ENCODE measurements at places on chromosomes 6 and 20.

DNA sequence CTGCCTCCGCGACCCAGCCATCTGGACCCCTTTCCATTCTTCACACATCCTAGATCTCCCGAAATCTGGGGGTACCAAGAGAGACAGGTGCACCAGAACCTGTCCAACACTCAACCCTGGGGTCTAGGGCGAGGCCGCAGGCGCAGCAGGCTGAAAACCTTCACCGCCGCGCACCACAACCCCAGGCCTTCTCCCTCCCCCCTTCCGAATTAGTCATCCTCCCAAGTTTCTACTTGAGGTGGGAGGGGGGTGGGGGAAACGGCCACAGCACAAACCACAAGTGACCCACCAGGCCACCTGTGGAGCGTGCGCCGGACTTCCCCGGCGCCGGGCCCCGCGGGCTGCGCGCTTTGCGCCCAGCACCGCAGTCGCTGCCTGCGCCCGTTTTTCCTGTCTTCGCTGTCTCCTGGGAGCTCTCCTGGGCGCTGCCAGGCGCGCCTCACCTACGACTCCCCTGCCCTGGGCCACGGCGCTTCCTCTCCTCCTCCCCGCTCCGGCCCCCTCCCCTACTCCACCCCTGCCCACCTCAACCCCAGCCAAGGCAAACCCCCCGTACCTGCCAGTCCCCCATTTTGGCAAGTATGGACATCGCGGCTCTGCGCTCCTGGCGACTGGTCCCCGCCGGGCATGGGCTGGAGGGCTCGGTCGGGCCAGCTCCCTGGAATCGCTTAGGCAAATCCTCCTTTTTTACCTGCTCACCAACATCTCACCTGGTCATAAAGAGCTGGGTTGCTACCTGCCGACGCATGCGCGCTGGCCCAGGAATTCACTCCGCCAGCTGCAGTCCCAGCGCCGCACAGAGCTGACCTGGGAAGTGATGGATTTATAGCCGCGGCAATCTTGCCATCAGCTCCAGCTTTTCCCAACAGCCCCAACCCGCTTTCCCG, 4.2 kb upstream of the TFAP2A start:
- no peak for DNase-seq

- no peak for DNase-seq
Measured at GRCh38 chr20:1373614-1374013, 19.2 kb downstream of the FKBP1A start.

DNA sequence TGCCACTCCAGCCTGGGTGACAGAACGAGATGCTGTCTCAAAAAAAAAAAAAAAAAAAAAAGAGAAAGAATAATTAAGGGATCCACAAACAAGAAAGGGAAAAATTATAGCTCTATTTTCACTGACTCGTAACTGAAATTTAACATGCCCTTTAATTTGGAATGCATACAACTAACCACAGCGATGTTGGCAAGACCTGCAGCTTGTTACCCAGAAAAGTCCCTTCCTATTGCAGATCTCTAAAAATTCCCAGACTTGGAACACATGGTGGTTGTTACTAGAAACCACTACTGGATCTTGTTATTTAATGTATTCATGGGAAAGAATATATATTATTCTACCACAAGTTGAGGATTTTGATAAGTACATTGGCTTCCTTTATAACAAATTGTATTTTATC, 27.8 kb upstream of the SMIM28 start:
- no peak for DNase-seq

GRCh38 chr6:169931261-169931660, 179.8 kb downstream of the ERMARD start:
- DNase-seq, result no peak

DNA sequence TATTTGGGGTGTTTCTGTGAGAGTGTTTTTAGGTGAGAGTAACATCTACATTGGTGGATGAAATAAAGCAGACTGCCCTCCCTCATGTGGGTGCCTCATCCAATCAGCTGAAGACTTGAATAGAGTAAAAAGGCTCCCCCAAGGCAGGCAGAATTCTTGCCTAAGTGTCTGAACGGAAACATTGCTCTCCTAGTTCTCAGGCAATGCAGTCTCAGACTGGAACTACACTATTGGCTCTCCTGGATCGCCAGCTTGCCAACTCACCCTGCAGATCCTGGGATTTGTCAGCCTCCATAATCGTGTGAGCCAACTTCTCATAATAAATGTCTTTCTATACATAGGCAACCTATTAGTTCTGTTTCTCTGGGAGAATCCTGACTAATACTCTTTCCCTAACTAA, 5.5 kb upstream of the TMEM170B start:
- no peak for DNase-seq

- no peak for DNase-seq
Measured at GRCh38 chr6:25186919-25187318, 92.3 kb upstream of the CARMIL1 start.
